ENCODE measurements at places on chromosomes 1 and 21.

DNA sequence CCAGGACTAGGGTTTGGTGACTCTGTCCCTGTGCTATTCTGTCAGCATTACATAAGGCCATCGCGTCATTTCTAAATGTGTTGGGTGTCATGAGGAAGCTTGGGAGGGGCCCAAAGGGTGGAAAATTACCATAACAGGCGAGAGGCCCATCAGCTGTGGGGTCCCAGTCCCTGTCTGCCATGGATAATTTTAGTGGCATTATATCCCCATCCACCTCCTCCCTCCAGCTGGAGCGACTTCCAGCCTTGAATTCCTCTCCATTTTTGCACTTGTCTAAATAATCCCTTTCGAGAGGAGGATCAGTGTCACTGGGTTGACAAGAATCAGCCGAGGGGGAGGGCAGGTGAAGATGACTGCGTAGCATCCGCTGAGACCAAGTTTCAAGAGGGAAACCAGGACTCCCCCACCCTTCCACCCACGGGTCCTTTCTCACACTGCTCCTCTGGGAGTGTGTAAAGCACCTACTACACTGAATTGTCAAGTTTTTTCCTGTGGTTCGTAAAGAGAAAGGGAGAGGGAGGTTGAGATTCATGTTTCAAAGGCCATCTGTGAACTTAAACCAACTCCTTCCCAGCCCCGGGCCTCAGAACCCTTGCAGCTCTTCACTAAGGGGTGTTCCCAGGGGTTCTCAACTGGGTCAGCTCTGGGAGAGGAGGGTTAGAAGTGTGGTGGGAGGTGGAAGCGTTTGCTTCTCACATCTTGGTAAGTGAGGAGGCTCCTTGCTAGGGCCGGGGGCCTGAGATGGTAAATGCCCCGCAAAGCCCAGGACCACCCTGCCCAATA lies 29.2 kb downstream of the VASH2 start:
- DNase-seq = no peak

DNA sequence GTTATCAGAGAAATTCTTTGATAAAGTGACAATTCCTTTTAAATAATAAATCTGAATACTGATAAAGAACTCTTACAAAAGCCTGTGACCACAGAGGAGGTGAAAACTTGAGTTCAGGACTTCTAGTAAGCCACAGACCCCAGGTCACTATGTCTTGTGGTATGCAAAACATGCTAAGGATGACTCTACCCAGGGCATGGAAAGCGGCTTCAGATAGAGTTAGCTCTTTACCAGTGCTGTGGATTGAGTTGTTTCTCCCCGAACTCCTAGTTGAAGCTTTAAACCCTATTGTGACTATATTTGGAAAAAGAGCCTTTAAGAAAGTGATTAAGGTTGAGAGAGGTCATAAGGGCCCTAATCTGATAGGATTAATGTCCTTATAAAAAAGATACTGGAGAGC lies 42.3 kb downstream of the HLX start:
- no peak for DNase-seq

DNA sequence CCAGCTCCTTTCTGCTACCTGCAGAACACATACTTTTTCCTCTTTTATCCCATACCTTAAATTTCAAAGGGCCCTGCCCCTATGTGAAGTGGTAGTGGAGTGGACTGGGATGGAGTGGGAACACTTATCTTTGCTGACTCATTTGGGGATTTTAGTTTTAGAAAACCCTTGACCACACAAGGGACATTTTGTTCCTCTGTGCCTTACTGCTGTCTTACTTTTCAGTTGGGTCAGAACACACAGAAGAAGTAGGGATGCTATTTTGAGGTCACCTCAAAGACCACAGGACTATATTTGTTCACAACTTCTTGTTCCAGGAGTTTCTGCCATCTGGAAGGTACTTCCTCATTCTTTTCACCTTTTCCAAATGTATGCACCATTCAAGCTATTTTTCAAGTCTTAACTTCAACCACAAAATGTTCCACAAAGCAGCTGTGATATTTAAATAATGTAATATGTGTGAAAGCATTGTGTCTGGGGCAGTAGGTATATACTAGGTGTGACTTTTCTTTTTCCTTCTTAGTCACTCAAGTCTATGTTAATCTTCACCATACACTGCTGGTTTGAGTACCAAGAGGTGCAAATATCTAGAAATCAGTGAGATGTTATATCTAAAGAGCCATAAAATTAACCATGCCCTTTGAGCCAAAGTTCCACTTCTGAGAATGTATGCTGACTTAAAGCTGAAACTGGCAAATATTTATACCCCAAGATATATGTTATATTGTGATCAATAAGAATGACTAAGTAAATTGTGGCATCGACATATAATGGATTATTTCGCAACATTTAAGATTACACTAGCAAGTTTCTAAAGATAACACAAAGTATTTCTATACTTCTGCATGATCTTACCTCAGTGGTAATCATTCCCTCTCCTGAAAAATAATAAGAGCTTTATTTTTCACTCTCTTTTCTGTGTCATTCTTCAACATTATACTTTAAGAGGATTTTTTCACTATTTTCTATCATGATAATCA lies 308.5 kb downstream of the MRPL39 start:
- no peak for DNase-seq

DNA sequence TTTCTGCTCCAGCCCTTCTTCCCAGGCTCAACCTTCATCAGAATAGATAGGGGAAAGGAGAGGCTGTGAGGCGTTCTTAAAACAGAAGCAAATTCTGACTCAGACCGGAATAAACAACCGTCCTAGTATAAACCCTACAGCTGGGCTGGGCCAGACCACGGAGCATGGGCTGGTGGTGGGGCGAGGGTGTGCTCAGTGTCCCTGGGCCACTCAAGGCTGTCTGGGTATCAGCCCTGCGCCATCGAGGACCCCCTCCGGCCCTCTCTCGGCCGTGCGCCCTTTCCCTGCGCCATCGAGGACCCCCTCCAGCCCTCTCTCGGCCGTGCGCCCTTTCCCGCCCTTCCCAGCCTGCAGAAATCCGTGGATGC lies 36.0 kb downstream of the CAPN2 start:
- no peak for DNase-seq

GRCh38 chr1:174963529-174964125 lies 36.1 kb upstream of the CACYBP start:
- DNase-seq = no peak

- DNase-seq = no peak
Observed at GRCh38 chr1:207669528-207670009, 24.6 kb downstream of the CR1L start.

DNA sequence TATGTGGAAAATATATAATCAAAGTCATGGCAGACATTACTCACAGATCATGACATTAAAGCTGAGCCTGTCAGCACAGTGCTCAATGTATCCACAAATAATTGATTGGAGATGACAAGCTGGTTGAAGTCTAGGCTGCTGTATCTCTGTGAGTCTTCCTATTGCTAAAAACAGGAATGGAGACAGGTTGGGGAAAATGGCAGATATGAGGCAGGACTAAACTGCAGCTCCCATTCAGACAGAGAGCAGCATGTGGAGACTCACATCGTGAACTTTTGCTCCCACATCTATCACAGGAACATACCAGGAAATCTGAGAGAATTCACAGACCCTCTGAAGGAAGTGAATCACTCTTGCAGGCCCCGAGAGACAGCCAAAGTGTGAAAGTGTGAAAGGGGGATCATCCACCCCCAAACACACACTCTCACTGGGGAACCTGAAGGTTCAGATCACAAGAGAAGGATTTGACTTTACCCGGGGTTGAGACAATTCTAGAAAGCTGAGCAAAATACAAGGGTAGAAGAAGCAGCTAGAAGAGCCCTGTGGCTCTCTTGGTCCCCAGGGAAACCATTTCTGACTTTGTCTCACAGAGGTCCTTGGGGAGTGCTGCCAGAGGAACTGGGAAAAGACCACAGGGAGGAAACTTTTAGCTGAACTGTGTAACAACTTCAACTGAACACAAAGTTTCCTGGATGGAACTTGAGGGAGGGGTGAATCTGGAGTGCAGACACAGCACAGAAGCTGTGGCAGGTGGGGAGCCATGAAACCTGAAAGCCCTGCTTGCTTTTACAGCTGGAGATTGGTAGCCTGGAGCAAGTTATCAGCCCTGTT lies 173.4 kb downstream of the S1PR1 start:
- peak; percentile 22 for DNase-seq

- DNase-seq = no peak
Observed at GRCh38 chr1:24742090-24742938, 2.9 kb upstream of the CLIC4 start.

DNA sequence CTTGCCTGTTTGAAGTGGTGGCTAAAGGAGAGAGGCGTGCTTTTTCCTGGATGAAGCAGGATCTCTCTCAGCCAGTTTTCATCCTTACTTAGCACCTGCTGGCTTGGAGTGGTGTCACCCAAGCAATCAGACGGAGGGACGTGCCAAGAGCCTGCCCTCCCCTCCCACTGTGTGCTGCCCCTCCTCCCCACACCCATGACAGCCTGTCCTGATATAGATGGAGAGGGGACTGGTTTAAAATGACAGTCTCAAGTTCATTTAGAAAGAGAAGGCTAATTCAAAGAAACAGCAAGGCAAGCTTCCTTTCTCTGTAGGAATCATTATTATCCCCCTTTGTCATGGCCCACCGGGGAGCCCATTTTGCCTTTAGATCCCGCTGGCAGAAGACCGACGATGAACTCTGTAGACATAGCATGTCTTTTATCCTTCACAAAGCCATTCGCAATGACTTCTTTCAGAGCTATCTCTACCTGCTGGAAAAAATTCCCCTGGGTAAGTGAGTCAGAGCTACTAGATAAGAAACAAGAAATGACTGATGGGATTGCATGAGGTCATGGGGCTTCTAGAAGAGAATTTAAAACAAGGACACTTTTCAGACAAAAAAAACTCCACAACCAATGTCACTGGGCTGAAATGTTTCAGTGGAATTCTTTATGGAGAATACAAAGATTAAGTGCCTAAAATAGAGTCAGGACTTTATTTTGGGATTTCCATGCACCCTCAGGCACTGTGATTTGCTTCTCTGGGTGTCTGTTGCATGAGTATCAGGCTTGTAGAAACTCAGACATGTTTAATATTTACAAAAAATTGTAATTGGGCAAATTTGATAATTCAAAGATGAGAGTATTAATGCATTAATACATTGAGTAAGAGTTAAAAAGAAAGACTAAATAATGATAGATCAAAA lies at the start of gene NTMT2:
TSS of gene NTMT2 (plus strand) at position 190 of the 907 bp plus-strand sequence. CDS start at position 339, 149 bp downstream.
- DNase-seq = peak; percentile 24

GRCh38 chr1:61386770-61387169 lies 304.4 kb downstream of the NFIA start:
- DNase-seq = no peak

DNA sequence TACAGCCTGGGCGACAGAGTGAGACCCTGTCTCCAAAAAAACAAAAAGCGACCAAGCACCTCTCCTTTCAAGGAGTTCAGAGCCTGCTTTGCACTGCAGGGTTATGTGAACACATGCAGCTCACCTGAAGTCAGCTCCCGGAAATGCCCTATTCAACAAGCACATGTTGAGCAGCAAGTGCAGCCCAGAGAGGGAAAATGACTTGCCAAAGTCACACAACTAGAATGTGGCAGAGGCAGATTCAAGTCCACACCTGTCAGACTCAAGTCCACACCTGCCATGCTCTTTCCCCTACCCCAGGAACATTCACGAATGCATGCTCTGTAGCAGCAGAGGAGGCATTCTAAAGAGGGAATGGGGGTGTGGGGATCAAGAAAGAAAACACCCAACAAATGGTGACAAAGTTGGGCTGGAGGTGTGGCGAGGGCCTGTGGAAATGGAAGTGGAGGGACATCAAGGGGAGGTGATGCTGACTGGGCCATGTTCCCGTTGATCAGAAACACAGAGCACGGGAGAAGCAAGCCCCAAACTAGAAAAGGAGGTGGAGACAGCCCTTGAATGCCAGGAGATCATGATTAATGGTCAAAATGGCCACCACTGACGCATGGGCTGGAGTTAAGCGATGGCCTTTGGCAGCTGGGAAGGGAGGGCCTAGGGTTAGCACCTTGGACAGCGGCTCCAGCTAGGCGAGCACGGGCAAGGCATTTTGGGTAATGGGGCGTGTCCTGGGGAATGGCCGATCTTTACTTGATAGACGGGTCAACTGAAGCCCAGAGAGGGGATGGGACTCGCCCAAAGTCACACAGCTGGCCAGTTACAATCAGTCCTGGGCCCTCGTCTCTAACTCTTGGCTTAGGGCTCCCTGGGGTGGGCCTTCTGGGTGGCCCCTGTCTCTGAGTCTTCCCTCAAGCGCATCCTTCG lies 21.5 kb downstream of the RAP1GAP start:
- DNase-seq = peak; percentile 89

- no peak for DNase-seq
Observed at GRCh38 chr1:29202053-29202452, 20.4 kb upstream of the SRSF4 start.

GRCh38 chr1:209505044-209505443 lies 78.5 kb upstream of the CAMK1G start:
- no peak for DNase-seq

- peak; percentile 84 for DNase-seq
Observed at GRCh38 chr1:58528518-58528917, 18.0 kb downstream of the OMA1 start.

DNA sequence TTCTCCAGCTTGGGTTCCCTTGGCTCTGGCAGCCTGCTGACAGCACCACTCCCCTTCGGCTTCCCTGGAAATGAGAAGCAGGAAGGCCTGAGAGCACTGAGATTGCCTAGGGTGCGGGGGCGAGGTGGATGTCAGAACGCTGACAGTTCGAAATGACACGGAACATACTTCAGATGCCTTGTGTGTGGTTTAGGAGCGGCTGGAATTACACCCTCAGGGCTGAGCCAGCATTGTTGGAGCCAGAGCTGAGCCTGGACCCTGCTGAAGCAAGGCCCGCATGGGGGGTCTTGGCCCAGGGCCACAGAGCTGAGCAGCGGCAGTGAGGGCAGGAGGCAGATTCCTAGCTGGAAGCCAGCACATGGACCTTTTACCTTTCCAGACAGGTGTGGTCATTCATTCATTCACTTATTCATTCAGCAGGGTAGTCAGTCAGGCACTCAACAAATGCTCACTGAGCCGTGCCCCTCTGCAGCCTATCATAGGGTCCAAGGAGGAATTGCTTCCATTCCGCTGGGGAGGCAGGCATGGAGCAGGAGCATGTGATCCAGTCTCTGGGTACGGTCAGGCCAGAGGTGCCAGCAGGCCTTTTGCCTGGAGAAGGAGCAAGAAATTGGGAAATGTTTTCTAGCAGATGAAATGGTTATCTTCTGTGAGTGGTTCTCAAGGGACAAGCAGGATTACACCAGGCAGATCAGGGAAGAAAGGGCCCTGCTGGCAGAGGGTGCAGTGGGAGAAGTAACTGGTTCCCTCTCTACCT lies 6.6 kb upstream of the FOXE3 start:
- DNase-seq = peak; percentile 90

Data from cardiac muscle cell (in vitro differentiated cells and primary cell).